Right ventricle myocardium superior (tissue), 1 donor: ENCODE measurements at places on chromosomes 12 and 14. TPM values are rescaled to one million over a fixed set of nuclear protein-coding genes. Genes with fewer than 3 reads are reported as not detected.

The B4GALNT3 gene
- 32.1 TPM for total RNA-seq

The FZD10 gene
- not detected for total RNA-seq

The LALBA gene
- not detected for total RNA-seq

The STYK1 gene
- total RNA-seq: not detected
